Substantia nigra (tissue), 51 donors: ENCODE measurements at places on chromosomes 4 and X.
A peak's percentile ranks its signal among the peaks of the same experiment; 100 is the strongest.

GRCh38 chr4:188220006-188220405 is 80.8 kb downstream of the TRIML1 start:
- DNase-seq, result no peak

- DNase-seq, result no peak
These were observed 171.4 kb downstream of the GPC3 start for GRCh38 chrX:133813971-133814370.

- no peak for DNase-seq
These were observed 217.2 kb upstream of the PCDH18 start for GRCh38 chr4:137749466-137749865.

GRCh38 chr4:153522802-153523094 is 56.6 kb downstream of the TMEM131L start:
- DNase-seq, result no peak

DNA sequence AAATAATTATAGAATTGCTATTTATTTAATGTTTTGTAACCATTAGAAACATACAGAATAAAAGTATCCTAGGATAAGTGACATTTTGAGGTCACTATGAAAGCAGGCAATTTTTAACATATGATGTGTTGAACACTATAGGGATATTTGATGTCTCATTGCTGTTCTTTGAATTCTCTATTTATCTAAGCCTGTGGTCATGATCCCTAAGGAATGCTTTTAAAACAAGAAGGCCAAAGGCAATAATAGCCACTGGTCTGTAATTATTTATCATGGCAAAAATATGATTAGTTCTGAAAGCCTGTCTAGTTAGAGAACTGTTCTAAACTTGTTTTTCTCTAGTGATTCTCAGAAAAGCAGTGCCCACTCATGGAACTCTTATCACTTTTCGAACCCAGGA is 186.6 kb downstream of the RPA4 start:
- no peak for DNase-seq

DNA sequence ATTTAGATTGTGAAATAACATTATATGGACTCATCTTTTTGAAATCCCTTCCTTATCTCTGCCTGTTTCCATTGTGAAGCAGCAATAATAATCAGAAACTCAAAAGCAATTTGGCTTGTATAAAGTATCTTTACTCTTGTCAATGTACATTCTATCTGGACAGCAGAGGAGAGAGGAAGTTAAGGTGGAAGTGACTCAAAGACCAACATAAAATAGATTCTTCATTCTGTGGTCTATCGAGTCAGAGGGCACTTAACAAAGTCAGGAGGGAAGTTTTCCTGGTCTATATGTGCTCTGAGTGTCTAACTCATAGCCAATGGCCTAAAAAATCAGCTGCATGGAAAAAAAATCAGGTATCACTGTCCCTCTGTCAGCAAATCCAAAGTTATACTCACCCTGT is 155.5 kb downstream of the EMCN start:
- DNase-seq, result no peak

- no peak for DNase-seq
These were observed 399.5 kb downstream of the SMARCA1 start for GRCh38 chrX:129123795-129124194.

- DNase-seq, result no peak
These were observed 91.5 kb downstream of the PPP2R2C start for GRCh38 chr4:6380746-6381410.

- peak; percentile 49 for DNase-seq
These were observed 54.5 kb downstream of the RTL9 start for GRCh38 chrX:110412971-110413726.

GRCh38 chr4:44638091-44638490 is 13.3 kb downstream of the YIPF7 start:
- no peak for DNase-seq

- DNase-seq, result no peak
These were observed 619 bp upstream of the PDK3 start for GRCh38 chrX:24464498-24464835.

DNA sequence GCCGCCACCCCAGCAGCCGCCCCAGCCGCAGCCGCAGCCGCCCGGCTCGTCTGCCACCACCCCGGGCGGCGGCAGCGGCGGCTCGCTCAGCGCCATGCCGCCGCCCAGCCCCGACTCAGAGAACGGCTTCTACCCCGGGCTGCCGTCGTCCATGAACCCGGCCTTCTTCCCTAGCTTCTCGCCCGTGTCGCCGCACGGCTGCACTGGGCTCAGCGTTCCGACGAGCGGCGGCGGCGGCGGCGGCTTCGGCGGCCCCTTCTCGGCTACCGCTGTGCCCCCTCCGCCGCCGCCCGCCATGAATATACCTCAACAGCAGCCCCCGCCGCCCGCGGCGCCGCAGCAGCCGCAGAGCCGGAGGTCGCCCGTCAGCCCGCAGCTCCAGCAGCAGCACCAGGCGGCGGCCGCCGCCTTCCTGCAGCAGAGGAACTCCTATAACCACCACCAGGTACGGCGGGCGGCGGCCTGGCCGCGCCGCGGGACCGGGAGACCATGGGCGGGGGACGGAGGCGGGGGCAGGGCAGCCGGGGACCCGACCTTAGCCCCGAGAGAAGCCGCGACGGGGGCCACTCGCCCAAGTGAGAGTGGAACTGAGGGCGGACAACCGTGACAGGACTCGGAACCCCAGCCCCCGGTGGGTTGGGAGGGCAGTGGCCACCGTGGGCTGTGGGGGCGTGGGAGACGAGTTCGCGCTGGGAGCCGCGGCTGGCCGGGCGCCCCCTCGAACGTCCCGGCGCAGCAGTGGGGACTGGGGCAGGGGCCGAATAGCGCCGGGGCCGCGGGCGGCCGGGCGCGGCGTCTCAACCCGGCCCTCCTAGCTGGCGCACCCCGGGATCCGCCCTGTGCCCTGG is 1.8 kb downstream of the CPEB2 start:
- no peak for DNase-seq

- DNase-seq, result no peak
These were observed 3.3 kb downstream of the CDK16 start for GRCh38 chrX:47221756-47222155.

DNA sequence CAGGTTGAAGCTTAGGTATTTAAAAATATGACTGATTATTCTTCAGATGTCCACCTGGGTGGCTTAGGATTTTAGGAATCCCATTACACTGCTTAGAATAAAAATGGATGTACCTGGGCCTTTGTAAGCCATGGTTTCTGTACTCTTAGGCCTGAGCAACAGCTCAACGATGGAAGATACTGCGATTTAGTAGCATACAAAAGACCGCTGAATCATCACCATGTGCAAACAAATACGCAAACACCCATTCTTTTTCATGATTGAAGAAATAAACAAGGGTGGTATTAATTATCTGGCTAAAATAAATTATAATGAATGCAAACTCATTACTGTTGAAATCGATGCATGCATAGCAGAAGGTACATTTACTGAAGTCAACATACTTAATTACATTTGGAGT is 188.9 kb downstream of the ZNF330 start:
- DNase-seq, result no peak

DNA sequence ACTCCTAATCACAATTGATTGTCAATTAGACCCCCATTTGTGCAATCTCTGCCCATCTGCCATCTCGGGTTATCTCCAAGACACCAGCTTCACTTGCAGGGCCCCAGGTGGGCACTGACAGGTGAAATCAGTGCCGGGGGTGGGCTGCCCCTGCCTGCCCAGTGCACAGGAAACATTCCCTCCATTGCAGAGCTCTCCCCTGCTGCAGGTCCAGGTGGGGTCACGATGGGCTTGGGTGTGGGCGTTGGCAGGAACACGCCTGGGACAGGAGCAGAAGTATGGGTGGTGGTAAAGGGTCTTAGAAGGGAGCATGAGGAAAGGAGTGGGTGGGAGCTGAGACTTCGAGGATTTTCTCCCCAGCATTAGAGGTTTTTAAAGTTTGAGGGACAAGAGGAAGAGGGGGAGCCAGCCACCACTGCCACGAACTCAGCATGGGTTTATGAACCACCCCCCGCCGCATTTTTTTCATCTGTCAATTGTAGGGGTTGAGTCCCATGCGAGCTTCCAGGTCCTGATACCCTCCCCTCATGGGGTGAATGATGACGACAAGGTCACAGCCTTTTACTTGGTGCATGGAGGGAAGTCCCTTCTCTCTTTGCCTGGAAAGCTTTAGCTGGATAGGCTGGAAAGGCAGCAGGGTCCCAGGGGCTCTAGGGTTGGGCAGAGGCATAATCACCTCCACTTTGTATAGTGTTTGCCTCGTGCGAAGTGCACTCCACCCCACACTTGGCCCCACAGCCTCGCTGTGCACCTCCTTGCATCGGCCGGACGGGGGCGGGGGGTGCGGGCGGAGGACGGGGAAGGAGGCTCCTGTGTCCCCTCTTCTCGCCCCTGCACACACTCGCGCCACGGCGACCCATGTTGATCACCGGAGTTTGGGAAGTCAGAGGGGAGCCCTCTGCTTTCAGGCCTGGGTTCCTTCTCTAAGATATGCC is 3.5 kb upstream of the NKX1-1 start:
- no peak for DNase-seq

DNA sequence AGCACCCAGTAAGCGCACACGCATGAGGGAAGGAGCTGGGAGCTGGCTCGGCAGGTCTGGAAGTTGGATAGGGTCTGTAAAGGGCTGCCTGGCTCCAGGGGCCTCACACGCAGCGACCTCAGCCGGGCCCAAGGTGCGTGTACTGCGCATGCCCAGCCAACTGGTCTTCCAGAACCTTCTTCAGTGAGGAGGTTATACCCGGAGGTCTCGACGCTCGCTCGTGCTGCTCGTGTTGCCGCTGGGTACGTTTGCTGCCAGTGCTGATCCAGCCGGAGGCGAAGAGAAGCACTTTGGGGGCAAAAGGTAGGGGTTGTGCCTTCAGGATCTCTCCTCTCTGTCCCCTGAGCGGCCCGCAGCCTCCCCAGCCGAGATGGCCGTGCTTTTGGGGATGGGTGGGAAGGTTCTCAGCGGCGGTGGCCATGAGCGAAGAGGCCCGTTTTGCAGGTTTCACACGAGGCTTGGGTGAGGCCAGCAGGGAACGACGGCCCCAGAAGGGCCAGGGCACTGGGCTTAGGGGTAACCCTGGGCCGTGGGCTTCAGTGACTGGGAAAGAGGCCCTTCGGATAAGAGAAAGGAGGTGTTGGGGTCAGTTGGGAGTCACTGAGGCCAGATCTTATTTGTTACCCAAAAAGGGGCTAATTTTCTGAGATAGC is 3.8 kb upstream of the CXCL9 start:
- DNase-seq, result no peak

DNA sequence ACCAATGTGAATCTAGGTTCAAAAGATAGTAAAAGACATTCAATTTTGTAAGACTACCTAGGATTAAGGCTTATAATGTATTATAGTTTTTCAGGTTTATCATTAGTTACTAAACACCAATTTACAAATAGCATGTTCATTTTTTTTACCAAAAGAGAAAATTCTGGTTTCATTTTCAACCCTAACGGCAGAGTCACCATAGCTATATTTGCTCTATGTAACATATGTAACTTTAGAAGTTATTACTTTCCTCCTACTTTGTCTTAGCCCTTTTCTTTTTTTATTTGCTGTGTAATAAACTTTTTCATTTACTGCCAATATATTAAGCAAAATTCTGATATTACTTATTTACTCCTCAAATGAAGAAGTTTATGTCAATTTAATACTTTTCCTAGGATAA is 639.6 kb downstream of the ARAP2 start:
- DNase-seq, result no peak

DNA sequence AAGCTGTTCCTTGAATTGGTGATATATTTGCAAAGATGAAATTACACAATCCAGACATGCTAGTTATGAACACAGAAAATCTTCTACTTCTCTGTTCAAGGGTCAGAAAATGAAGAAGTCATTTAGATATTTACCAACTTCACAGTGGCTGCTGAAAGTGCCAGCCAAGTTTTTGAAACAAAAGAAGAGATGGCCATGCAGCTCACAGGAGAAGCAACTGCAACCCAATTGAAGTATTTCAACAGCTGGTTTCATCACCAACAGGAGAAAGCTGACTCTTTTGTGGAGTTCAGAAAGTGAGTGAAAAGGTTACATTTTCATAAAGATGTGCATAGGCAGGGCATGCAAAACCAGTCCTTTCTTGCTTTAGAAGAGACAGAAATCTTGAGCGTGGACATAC is 70.1 kb upstream of the LSM6 start:
- no peak for DNase-seq

DNA sequence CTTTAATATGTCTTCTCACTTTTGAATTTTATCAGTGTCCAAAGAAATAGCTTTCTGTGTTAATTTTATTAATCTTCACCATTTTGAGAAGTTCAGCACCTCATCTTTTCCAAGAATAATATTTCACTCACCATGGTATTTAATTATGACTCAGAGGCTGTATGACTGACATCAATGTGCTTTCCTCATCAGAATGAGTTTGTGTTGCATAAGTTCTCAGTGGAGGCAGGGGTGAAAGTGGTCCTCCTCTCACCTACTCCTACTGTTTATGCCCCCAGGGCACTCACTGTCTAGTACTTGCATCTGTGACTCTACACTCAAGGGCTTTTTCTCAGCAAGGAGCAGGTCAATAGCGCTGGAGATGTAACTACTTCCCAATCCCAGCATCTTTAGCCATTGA is 905.3 kb upstream of the INTU start:
- no peak for DNase-seq

- no peak for DNase-seq
These were observed 22.8 kb upstream of the OPN1LW start for GRCh38 chrX:154121207-154121606.

GRCh38 chr4:83282049-83282535 is 2.5 kb downstream of the COQ2 start:
- no peak for DNase-seq

GRCh38 chrX:120735966-120736365 is 106.1 kb upstream of the C1GALT1C1 start:
- DNase-seq, result no peak

DNA sequence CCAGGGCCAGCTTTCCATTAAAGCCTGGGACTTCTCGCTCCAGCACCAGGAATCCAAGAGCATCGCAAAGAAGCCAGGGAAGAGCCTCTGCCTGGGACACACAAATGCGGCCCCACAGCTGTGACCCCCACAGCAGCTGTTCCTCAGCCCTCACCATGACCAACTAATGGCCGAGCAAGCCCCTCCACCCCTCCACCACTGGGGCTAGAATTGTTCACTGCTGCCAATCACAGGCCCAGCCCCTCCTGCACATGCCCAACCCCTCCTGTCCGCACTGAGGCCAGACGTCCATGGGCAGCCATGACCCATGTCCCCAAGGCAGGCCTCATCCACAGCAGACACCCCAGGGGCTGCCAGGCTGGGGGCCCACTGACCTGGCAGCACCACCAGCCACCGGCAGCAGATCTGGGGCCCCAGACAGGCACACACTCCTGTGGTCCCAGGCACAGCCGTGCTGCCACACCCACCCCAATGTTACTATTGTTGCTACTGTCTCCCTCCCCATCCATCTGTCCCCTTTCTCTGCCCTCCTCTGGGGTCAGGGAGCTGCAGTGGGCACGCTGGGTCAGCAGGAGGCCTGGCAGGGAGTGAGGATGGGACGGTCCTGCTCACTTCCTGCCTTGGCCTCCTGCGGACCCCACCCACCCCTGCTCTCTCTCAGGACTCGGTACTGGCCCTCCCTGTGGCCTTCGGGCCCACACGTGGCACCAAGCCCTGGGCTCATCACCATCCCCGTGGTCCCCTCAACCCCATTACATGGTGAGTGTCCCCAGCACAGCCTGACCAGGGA is 56.0 kb downstream of the ZFYVE28 start:
- no peak for DNase-seq

GRCh38 chr4:32106767-32107166 is 1386.6 kb downstream of the PCDH7 start:
- no peak for DNase-seq
